OCI-LY7 (cell line): ENCODE measurements at places on chromosomes 13 and 19. TPM values are rescaled to one million over a fixed set of nuclear protein-coding genes. Genes with fewer than 3 reads are reported as not detected.

DNA sequence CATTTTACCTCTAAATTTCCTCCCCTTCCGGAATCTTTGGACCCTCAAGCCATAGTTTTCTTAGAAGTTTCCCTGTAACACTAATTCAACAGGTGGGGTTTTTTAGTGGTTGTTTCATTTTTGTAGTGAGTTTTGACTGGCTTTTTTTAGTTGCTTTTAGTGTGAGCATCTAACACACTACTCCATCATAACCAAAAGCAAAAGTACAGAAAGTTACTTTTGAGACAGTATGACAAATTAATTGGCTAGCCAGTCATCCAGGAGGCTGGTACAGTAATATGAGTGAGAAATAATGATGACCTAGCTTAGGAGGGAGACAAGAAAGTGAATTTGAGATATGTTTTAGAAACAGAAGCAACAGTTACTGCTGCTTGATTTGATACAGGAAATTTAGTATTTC, 71.5 kb downstream of the DNAJC15 start:
- DNase-seq = no peak

GRCh38 chr13:80235166-80235966, 105.6 kb downstream of the SPRY2 start:
- DNase-seq = no peak

GRCh38 chr13:79709471-79709870, 228.5 kb downstream of the NDFIP2 start:
- DNase-seq = no peak

DNA sequence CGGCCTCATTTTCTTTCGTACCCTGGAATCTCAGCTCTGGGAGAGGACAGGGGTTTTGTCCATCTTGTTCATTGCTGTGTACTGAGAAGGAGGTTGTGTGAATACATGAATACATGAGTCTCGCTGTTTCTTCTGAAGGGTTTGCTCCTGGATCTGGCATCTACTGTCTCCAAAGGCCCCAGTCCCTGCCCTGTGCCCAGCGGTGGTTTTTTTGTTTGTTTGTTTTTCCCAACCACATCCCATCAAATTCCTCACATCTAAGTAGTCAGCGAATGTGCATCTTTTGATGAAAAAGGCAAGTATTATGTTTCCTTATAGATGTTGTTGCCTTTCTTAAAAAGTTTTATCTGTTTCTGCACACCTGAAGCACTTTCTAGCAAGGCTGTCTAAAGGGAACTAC, 12.5 kb downstream of the DCAF15 start:
- no peak for DNase-seq

GRCh38 chr13:91785431-91786119, 387.2 kb downstream of the GPC5 start:
- no peak for DNase-seq

- no peak for DNase-seq
Measured at GRCh38 chr13:51479199-51479523, 26.3 kb upstream of the INTS6 start.

DNA sequence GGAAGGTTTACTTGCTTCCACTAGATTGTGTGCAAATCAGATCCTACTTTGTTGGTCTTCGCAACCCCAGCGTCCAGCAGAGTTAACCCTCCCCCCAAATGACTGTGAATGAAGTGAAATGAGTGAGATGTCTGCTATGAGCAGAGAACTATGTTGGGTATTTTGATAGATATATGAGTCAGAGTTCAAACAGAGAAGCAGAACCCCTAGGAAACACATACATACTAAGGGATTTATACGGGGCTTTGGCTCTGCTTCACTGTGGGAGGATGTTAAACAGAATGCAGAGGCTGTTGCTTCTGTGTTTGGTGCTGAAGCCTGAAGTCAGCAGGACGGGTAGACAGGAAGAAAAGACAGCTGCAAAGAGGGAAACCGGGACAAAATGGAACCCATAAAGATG, 197.0 kb downstream of the MZT1 start:
- DNase-seq = no peak

DNA sequence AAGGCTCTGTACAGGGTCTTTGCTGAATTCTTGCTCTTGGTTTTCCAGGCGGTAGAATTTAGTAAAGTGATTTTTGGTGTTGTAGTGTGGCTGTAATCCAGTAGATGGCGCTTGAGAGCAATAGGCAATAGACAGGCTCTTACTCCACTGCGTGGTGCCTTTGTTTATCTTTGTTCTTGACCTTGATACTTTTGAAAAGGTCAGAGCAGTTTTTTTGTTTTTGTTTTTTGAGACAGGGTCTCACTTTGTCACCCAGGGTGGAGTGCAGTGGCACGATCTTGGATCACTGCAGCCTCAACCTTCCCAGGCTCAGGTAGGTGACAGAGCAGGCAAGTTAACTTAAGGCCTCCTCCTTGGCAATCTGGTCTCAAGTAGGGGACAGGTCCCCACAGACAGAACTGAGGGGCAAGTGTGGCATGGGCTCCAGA, 12.2 kb upstream of the LILRA5 start:
- DNase-seq = peak; percentile 69

DNA sequence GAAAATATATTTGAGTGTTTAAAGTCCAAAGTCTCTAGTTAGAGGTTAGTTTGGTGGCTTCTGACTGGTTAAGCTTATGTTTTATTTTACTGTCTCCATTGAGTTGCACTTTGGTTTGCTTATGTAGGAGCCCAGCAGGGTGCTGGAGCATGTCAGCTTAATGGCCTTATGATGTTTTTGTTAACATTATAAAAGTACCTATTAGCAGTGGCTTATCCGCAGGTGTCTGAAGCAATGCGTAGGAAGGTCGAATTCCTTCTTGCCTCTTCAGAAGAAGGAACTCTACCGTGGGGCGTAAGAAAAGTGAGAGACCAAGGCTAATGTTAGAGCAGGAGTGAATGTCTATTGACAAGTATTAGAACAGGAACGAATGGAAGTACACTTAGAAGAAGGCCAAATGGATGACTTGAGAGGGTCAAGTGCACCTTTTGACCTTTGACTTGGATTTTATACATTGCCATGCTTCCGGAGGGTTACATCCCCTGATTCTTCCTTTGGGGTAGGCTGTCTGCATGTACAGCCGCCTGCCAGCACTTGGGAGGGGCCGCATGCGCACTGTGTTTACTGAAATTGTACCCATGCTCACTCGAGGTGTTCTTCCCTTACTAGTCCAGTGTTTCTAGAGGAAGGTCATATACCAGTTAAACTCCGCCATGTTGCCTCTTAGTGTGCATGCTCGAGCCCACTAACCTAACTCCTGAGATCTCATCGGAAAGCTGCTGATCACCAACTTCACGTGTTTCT, 793.9 kb upstream of the PCDH9 start:
- no peak for DNase-seq

- no peak for DNase-seq
Measured at GRCh38 chr13:36612230-36612629, 61.6 kb upstream of the SERTM1 start.

DNA sequence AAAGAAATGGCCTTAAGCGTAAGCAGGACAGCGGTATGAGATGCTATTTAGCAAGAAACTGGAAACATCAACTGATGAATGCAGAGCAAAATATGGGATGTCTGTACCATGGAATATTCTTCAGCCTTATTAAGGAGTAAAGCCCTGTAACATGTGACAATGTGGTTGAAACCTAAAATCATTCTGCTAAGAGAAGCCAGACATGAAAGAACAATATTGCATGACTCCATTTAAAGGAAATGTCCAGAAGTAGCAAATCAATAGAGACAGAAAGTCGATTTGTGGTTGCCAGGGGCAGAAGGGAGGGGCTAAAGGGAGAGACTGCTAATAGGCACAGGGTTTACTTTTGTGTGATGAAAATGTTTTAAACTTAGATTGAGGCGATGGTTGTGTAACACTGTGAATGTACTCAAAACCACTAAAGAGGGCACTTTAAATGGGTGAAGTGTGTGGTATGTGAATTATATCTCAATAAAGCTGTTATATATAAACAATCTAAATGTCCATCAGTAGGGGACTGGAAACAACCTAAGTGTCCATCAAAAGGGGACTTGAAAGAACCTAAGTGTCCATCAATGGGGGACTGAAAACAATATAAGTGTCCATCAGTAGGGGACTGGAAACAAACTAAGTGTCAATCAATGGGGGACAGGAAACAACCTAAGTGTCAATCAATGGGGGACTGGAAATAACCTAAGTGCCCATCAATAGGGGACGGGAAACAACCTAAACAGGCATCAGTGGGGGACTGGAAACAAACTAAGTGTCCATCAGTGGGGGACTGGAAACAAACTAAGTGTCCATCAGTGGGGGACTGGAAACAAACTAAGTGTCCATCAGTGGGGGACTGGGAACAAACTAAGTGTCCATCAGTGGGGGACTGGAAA, 45.4 kb downstream of the CCL25 start:
- no peak for DNase-seq

DNA sequence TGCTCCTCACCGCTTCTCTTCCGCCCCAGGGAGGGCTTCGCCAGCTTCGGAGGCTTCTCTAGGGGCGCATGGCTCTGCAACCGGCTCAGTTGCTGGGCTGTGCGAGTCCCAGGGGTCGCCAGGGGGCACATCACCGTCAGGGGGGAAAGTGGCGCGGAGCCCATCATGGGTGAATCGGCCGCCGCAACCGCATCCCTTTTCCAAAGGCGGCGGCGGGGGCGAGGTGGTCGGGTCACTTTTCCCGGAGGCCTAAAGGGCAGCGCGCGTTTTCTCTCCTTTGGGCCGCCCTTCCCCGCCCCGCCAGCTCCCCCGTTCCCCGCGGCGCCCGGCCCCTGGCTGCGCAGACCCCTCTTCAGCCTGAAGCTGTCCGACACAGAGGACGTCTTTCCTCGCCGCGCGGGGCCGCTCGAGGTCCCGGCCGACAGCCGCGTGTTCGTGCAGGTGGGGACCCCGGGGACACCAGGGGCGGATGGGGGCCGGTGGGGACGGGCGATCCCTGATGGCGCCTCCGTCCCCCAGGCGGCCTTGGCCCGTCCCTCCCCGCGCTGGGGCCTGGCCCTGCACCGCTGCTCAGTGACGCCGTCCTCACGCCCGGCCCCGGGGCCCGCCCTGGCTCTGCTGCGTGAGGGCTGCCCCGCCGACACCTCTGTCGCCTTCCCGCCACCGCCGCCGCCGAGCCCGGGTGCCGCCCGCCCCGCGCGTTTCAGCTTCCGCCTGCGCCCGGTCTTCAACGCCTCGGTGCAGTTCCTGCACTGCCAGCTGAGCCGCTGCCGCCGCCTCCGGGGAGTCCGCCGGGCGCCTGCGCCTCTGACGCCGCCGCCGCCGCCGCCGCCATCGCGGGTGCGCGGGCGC, 1.7 kb downstream of the TGFBR3L start:
- peak; percentile 24 for DNase-seq

- no peak for DNase-seq
Measured at GRCh38 chr19:31105761-31106160, 243.5 kb downstream of the TSHZ3 start.

GRCh38 chr19:18594096-18594823, 5.7 kb downstream of the REX1BD start:
- peak; percentile 89 for DNase-seq

- no peak for DNase-seq
Measured at GRCh38 chr13:94623316-94623715, 21.7 kb downstream of the GPR180 start.

GRCh38 chr13:93771782-93772181, 545.2 kb downstream of the GPC6 start:
- DNase-seq = no peak

DNA sequence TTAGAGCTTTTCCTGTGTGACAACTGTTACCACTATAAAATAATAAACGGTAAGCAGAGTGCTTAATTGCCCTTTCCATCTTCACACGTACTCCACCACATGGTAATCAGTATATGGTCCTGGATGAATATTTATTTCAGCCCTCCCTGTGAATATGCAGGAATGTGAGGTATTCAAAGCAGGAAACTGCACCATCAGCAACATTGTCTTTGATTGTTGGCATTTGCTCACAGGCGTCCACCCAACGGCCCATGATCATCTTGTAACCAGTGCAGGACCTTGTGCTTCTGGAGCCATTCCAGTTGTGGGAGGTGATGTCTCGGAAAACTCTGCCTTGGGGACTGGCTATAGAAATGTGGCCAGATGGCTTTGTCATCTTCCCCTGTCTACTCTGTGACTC, 132.6 kb downstream of the COG6 start:
- no peak for DNase-seq

DNA sequence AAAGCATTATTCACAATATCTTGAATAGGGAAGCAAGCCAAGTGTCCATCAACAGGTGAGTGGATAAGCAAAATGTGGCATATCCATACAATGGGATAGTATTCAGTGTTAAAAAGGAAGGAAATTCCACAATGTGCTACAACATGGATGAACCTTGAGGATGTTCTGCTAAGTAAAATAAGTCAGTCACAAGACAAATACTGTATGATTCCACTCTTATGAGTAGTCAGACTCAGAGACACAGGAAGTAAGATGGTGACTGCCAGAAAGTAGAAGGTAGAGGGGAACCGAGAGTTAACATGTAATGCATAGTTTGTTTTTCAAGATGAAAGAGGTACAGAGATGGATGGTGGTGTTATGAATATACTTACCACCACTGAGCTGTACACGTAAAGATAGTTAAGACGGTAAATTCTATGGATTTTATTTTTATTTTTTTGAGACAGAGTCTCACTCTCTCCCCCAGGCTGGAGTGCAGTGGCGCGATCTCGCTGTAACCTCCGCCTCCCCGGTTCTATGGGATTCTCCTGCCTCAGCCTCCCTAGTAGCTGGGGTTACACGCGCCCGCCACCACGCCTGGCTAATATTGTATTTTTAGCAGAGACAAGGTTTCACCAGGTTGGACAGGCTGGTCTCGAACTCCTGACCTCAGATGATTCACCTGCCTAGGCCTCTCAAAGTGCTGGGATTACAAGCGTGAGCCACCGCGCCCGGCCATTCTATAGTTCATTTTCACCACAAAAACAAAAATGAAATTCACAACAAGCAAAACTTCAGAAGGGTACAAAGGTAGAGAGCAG, 1.0 kb upstream of the CHAMP1 start:
- DNase-seq = peak; percentile 60

- DNase-seq = no peak
Measured at GRCh38 chr19:14517446-14517839, 754 bp downstream of the DNAJB1 start.

DNA sequence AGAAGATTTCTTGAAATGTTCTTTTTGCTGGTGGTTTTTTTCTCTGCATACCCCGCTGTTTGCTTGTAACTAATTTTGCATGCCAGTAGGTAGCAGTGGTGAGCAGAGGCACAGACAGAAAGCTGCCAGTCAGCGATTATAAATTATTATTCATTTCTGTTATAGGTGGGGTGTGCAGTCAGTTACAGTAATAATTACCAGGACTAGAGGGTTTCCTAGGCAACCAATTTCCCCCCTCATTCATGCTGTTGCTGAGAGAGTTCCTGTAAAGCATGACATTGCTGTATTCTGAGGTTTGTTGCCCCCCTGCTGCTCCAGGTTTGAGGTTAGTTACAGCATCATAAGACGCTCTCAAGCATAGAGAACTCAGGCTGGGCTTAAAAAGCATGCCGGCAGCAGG, 104.5 kb downstream of the URI1 start:
- peak; percentile 26 for DNase-seq

GRCh38 chr19:42113641-42114348, 18.5 kb downstream of the POU2F2 start:
- peak; percentile 95 for DNase-seq

The TBC1D17 gene
- 24.0 and 31.1 TPM in 2 replicates for total RNA-seq

The CYSLTR2 gene
- not detected in 2 replicates for total RNA-seq

The NUFIP1 gene
- total RNA-seq = 11.3 and 11.4 TPM in 2 replicates

The STX10 gene
- total RNA-seq = 41.6 and 45.4 TPM in 2 replicates

The ZNF547 gene
- 4.5 and 4.8 TPM in 2 replicates for total RNA-seq

The RASIP1 gene
- total RNA-seq = 0.31 and 0.36 TPM in 2 replicates

The EBI3 gene
- total RNA-seq = not detected in 2 replicates

The CILP2 gene
- total RNA-seq = 0.48 and 0.51 TPM in 2 replicates

The ZNF888 gene
- total RNA-seq = 9.0 and 11.3 TPM in 2 replicates

The LGALS7B gene
- total RNA-seq = not detected in 2 replicates

The ZNF793 gene
- total RNA-seq = 0.53 and 0.77 TPM in 2 replicates

The DLEU7 gene
- total RNA-seq = not detected in 2 replicates

The ZNF555 gene
- 5.1 and 6.9 TPM in 2 replicates for total RNA-seq

The UNC13A gene
- 0.72 and 0.76 TPM in 2 replicates for total RNA-seq

The ZNF846 gene
- total RNA-seq = 10.9 and 16.6 TPM in 2 replicates

The ATXN8OS gene
- not detected in 2 replicates for total RNA-seq
